HuH-7.5 (cell line): ENCODE measurements at places on chromosomes 1 and 21.

- DNase-seq, result no peak
These were observed 523.9 kb downstream of the LMO4 start for GRCh38 chr1:87852410-87853161.

DNA sequence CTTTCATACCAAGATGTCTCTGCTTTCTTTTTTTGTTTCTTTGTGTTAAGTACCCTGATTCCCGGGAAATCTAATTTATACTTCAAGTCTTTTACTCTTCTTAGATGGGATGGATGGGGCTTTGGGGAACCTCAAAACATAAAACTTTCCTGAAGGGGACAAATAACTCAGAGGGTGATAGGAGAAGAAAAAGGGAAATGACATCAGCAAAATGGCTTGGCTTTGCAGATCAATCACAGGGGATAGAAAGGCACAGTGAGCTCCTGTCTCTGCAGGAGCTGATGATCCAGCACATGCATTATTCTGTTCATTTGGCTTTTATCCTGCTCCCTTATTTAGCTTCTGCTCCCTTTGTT is 1.4 kb upstream of the CA14 start:
- DNase-seq, result no peak

- DNase-seq, result no peak
These were observed 186.9 kb downstream of the MATN1 start for GRCh38 chr1:30536530-30536929.

DNA sequence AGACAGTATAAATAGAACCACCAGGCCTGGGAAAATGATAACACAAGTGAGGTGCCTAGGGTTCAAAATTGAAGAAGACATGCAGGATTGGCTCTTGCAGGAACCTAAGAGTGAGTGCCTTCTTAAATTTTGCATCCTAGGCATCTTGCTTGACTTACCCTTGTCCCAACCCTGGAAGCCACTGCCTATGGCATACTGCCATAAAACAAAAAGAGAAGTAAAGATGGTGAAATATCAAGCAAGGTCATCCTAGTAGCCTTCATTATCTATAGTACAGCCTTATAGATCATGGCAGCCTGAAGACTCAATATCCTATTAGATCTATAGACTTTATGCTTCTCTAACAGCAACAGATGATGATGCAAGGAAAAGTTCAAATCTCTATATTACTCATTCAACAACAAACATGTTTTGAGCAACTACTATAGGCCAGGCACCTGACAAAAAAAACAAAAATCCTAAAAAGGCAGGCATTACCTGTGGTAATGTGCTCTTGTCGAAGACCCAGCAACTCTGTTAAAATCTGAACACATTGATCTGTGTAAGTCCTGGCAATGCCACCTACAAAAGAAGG is 6.3 kb downstream of the AP4B1 start:
- DNase-seq, result no peak

GRCh38 chr21:16377857-16378256 is 648.1 kb downstream of the USP25 start:
- no peak for DNase-seq

- DNase-seq, result no peak
These were observed 22.7 kb upstream of the CA6 start for GRCh38 chr1:8922962-8923361.

DNA sequence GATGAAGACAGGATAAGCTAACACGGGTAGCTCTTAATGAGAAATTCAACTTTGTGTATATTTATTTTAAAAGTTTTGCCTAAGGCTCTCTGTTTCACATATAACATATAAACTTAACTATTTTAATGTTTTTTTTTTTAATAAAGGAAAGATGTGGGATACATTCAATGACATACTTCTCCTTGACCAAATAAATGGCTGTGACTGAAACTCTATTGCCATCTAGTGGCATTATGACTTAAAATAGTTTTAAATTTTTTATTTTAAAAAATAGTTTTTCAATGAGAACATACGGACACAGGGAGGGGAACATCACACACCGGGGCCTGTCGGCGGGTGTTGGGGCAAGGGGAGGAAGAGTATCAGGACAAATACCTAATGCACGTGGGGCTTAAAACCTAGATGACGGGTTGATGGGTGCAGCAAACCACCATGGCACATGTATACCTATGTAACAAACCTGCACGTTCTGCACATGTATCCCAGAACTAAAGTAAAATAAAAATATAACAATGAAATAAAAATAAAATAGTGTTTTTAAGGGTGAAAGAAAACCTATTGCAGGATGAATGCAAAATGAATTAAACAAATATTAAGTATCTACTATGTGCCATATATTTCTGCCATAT is 83.4 kb downstream of the LYST start:
- no peak for DNase-seq
